DMS79 (cell line): ENCODE measurements at places on chromosomes 2 and 18.

DNA sequence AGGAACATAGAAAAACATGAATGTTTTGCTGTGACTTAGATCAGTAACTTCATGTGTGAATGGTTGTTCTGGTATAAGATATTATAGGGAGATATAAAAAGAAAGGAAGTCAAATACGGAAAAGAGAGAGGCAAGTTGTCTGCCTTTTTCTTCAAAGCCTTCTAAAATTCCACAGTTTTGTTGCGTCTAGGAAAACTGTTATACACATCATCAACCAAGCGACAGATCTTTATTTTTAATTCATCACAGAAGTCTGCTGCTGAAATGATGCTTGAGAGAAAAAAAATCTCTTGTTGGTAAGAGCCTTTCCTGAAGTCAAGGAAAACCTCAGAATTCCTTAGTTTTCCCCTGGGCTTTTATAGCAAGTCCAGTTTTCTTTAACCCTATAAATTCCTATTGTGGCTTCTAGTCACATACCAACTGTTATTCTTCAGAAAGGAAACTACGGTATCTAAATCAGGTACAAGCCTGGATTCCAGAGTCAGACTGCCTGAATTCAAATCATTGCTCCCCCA, 36.3 kb upstream of the TANC1 start:
- DNase-seq, result no peak

DNA sequence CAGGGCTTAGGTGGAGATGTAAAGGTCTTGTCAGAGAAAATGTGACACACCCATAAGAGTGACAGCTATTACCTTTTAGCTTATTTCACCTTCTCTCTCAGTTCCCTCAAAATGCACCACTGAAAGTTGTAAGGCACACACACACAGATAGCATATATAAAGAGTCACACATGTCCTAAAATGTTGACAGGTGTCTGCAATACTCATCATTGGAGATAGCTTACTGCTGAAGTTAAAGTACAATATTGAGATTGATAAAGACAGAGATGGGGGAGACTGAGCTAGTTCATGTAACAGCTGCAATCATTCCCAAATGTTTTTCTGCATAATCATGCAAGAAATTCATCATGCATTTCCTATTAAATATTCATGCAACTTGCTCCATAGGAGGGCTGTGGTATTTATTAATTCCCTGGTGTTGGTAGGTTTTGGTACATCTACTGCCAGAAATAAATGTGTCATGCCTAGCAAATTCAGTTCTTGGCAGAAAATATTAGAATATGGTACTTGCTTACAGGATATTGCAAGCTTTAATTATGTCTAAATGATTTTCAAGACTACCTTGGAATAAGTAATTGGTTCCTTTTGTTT, 118.8 kb upstream of the RBMS1 start:
- no peak for DNase-seq

- DNase-seq, result no peak
These were observed 50.7 kb downstream of the SFXN5 start for GRCh38 chr2:73020657-73021370.

DNA sequence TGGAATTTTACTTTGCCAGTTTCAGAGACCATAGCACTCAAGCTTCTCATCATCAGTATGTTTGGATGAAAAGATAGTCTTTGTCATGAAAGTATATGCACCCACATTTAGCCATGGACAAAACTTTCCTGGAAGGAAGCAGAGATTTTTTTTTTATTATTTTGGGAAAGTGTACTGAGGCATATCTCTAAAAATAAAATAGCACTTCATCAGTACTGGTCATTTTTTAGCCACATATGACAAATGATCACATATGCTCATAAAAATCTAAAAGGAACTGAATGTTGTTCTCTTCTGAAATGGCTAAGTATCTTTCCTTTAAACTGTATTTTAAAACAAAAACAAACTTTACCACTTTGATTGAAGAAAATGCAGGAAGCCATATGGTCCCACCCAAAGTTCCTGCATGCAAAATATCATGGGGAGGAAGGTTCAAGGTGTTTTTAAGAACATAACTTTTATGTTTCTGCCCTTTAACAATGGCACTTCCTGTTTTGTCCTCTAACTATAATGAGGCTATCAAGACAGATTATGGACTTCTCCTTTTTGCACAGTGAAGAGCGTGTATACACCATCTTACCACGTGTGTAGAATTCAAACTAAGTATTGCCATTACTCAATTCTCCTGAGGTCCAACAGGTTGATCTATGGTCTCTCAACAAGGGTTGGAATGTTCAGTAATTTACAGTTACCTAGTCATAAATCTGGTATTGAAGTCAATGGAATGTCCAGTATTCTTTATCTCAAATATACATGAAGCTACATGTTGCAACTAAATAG, 77.1 kb upstream of the SLC39A10 start:
- no peak for DNase-seq

DNA sequence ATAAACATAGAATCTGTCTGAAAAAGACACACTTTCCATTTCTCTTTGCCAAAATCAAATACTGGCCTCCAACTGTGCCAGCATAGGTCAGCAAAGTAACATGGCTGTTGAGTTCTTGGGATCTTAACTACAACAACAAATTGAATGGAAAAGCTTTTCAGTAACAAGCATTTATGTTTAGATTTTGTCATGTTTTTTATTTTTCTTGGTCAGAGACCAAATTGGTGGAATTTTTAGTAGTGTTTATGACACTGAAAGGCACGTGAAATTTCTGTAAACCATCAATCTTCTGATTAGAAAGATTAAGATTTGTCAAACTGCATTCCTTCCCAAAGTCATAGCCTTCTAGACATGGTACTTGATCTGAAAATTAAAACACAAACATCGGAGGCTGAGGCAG, 77.6 kb downstream of the PDE1A start:
- DNase-seq, result no peak
